ENCODE measurements at places on chromosomes 3 and 15. TPM values are rescaled to one million over a fixed set of nuclear protein-coding genes. Genes with fewer than 3 reads are reported as not detected.

DNA sequence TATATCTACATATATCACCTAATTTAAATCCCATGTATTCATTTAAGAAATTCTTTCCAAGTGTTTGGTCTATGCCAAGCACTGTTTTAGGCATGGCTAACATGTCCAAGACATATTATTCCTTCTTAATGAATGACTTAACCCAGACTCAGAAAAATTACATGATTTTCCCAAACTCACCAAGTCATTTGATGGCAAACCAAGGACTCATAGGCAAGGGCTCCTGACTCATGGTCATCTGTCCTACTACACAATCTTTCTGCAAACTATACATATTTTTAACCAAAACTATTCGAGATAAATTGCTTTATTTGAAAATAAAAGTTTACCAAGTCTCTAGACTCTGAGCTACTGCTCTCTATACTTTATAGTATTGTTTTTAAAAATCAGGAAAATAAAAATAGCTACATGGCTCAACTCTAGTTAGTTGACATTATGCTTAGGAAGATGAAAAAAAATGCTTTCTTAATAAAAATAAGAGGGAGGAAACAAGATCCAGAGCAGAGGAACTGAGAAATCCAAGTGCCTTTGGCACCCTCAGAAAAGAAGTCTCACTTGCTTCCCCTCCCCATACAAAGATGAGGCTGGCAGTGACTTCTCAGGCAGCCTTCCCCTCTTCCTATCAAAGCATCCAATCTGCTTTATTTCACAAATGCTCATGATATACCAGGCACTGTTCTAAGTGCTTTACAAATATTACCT, 182.2 kb downstream of the RSL24D1 start:
- H3K27me3 ChIP-seq = no peaks in the 10 kb centered on the region
- H3K4me3 ChIP-seq = no peak overlapping the region
- H3K27ac ChIP-seq = no peak overlapping the region
- no peaks in the 10 kb centered on the region for H3K4me1 ChIP-seq
- H3K36me3 ChIP-seq = no peaks in the 10 kb centered on the region
- DNase-seq = no peak

- no peak overlapping the region for H3K27ac ChIP-seq
- H3K27me3 ChIP-seq = no peaks in the 10 kb centered on the region
- no peaks in the 10 kb centered on the region for H3K4me1 ChIP-seq
Observed at GRCh38 chr3:24986612-24987011, 441.5 kb upstream of the RARB start.

- H3K36me3 ChIP-seq = no peaks in the 10 kb centered on the region
- DNase-seq = no peak
- H3K4me1 ChIP-seq = no peaks in the 10 kb centered on the region
- H3K27me3 ChIP-seq = no peaks in the 10 kb centered on the region
Observed at GRCh38 chr15:38509152-38509551, 55.2 kb downstream of the FAM98B start.

The FOXB1 gene
- not detected for polyA plus RNA-seq

The KCNH8 gene
- 2.5 TPM for polyA plus RNA-seq

- no peak overlapping the region for H3K27ac ChIP-seq
- no peaks in the 10 kb centered on the region for H3K36me3 ChIP-seq
- H3K4me3 ChIP-seq = no peak overlapping the region
- H3K27me3 ChIP-seq = no peaks in the 10 kb centered on the region
- no peaks in the 10 kb centered on the region for H3K4me1 ChIP-seq
Observed at GRCh38 chr3:13166243-13167063, 93.2 kb upstream of the IQSEC1 start.

DNA sequence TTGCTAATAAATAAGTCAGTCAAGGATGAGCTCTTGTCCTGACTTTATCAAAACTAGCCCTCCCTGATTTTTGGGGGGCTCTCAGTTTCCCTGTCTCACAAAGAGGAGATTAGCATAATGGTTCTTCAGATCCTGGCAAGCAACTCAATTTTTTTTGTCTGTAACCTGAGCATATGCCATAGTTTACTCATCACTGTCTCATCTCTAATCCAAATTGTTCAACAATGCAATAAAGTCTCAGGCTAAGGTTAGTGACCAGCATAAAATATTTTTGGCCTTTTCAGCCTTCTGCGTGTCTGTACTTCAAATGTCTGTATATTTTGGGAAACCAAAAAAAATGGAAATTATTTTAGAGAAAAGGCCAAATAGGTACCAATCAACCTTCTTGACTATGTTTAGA, 465.6 kb upstream of the TPRG1 start:
- DNase-seq = no peak
- H3K36me3 ChIP-seq = peaks cover 6% of the 10 kb centered on the region
- peaks cover 28% of the 10 kb centered on the region for H3K4me1 ChIP-seq
- no peak overlapping the region for H3K27ac ChIP-seq
- no peaks in the 10 kb centered on the region for H3K27me3 ChIP-seq

DNA sequence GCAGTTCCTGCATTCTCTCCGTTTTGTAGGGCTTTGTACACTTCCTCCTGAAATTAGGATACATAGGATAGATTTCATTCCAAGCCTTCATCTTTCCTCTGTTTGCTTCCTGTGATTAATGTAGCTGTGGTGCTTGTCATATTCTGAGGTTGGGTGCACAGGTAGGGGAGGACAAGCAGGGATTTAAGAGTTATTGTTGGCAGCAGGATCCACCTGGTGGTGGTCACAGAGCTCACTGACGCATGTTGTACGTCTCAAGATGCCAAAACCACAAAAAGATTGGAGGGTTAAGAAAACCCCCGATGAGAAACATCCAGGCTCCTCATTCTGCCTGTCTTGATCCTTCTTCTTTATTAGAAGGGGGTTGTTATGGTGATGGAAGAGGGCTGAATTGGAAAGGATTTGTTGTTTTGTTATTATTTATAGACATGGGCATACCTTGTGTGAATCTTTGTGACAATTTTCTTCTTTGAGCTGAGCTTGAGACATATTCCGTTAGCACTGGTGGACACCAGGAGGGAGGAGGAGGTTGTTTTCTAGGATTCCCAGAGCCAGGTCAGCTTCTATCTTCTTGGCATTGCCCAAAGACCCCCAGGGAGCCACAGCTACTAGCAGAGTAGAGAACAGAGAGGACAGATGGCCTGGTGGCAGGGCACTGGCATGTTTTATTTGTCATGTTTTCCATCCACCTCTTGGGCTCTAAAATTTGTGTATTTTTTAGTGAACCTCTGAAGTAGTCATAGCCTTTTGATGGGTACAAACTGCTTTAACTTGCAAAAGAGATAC, 57.7 kb upstream of the LARS2 start:
- no peak for DNase-seq
- no peaks in the 10 kb centered on the region for H3K4me1 ChIP-seq
- no peak overlapping the region for H3K4me3 ChIP-seq
- H3K27me3 ChIP-seq = peaks cover 27% of the 10 kb centered on the region

The ZMYND10 gene
- polyA plus RNA-seq = 6.2 TPM

The HGD gene
- polyA plus RNA-seq = 0.86 TPM

GRCh38 chr3:190056742-190057141, 64.0 kb downstream of the P3H2 start:
- no peak for DNase-seq
- no peak overlapping the region for H3K4me3 ChIP-seq
- no peak overlapping the region for H3K27ac ChIP-seq
- H3K27me3 ChIP-seq = no peaks in the 10 kb centered on the region
- H3K36me3 ChIP-seq = no peaks in the 10 kb centered on the region

DNA sequence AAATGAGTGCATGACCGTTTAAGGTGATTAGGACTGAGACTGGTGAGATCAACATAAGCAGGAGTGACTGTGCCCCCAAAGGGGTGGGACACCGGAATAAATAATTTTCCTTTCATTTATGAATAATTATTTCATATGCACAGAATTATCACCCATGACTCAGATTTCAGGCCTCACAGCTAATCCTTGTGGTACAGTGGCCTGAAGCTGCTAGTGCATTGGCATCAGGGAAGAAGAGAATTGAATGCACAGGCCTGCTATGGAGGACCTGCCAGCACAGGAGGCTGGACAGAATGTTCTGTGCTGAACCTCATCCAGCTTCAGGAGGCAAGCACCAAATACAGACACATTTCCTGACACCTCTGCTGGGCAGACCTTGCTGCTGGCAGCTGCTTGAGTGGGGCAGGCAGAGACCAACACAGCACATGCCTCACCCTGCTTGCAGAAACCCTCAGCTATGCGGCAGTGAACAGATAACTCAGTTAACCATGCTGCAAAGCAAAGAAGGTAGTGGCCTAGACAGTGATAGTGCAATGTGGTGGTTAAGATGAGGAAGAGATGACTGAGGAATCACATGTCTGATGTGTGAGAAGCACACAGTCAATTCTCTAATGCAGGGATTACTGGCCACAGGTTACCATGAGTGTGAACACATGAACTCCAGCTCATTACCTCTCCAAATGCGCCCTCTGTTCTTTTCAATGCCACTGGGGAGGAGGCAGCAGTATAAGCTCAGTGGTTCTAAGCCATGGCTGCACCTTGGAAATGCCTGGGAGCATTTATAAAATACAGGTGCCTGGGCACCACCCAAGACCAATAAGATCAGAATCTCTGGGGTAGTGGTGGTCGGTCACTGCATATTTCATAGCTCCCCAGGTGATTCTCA, 68.1 kb upstream of the SCN5A start:
- no peak for DNase-seq
- H3K4me1 ChIP-seq = no peaks in the 10 kb centered on the region
- no peaks in the 10 kb centered on the region for H3K36me3 ChIP-seq

GRCh38 chr15:51625236-51625635, 2.7 kb upstream of the DMXL2 start:
- H3K4me1 ChIP-seq = peaks cover 30% of the 10 kb centered on the region
- no peaks in the 10 kb centered on the region for H3K27me3 ChIP-seq
- H3K27ac ChIP-seq = no peak overlapping the region
- no peak overlapping the region for H3K4me3 ChIP-seq
- H3K36me3 ChIP-seq = no peaks in the 10 kb centered on the region
- DNase-seq = no peak

The EPHB1 gene
- polyA plus RNA-seq = 2.9 TPM

The ITPKA gene
- polyA plus RNA-seq = 1.4 TPM

GRCh38 chr3:112448939-112449338, 50.3 kb downstream of the BTLA start:
- no peaks in the 10 kb centered on the region for H3K27me3 ChIP-seq
- H3K27ac ChIP-seq = no peak overlapping the region
- no peaks in the 10 kb centered on the region for H3K36me3 ChIP-seq
- H3K4me3 ChIP-seq = no peak overlapping the region
- no peaks in the 10 kb centered on the region for H3K4me1 ChIP-seq
- DNase-seq = no peak

GRCh38 chr3:141767066-141767465, 3.9 kb downstream of the GRK7 start:
- no peak for DNase-seq
- no peaks in the 10 kb centered on the region for H3K36me3 ChIP-seq
- no peaks in the 10 kb centered on the region for H3K27me3 ChIP-seq

DNA sequence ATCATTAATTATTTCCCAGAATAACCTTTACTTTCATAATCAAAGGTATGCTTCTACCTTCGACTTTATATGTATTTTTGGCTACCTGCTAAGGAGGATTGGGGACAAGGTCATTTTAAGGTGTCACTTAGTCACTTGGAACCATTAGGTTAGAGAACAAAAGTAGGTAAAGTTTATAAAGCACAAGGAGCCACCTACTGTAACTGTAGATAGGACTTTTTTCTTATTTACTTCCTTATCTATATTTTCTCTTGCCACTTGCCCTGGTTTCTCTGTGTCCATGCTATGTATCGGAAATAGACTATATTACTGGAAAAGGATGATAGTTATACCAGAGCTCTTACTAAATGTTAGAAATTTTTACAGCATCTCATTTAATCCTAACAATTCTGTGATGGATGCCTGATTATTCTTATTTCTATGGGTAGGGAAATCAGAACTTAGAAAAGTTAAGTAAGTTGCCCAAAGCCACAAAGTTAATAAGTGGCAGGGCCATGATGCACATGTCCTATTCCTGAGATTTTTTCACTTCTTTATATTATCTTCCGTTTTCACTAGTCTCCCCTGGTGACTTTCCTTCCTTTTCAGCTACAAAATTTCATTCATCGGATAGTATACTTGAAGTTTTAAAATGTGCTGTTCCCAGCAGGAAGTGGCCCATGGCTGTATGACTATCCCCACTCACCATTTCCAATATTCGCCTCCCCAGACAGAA, 132.5 kb downstream of the CMSS1 start:
- peaks cover 8% of the 10 kb centered on the region for H3K4me1 ChIP-seq
- H3K4me3 ChIP-seq = no peak overlapping the region
- no peaks in the 10 kb centered on the region for H3K27me3 ChIP-seq
- H3K36me3 ChIP-seq = no peaks in the 10 kb centered on the region

DNA sequence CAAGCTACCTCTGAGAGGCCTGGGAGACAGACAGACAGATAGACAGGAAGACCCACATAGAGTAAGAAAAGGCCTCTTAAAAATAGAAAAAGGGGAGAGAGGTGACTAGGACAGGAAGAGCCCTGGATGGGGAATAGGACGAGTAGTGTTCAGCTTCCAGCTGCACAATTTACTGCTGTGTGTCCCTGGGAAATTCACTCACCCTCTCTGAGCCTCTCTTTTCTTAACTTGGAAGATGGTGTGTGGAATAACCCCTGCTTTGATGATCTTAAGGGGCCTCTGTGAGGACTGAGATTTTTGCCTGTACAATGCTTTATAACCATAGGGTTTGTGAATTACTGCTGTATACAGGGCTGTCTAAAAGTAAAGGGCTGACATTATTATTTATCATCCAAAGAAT, 37.5 kb downstream of the FEM1B start:
- H3K4me3 ChIP-seq = no peak overlapping the region
- no peaks in the 10 kb centered on the region for H3K4me1 ChIP-seq
- H3K36me3 ChIP-seq = no peaks in the 10 kb centered on the region
- no peaks in the 10 kb centered on the region for H3K27me3 ChIP-seq
- DNase-seq = no peak
- no peak overlapping the region for H3K27ac ChIP-seq

DNA sequence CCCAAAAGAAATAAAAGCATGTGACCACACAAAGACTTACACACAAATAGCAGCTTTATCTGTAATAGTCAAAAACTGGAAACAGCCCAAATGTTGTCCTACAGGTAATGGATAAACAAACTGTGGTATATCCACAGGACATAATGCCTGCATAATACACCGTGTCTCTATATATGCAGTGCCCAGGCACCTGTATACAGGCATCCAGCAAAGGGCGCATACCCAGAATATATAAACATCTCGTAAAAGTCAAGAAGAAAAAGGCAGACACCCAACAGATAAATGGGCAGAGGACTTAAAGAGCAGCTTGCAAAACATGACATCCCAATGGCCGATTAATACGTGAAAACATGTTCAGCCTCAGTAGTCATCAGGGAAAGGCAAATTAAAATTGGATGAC, 7.2 kb downstream of the OSBPL10 start:
- H3K27me3 ChIP-seq = peaks cover 10% of the 10 kb centered on the region
- no peak overlapping the region for H3K27ac ChIP-seq
- no peaks in the 10 kb centered on the region for H3K36me3 ChIP-seq
- no peak for DNase-seq

- H3K27me3 ChIP-seq = no peaks in the 10 kb centered on the region
- H3K4me1 ChIP-seq = peaks cover 74% of the 10 kb centered on the region
- peak overlapping the region; percentile 33 for H3K27ac ChIP-seq
- H3K4me3 ChIP-seq = peak overlapping the region; percentile 76
- H3K36me3 ChIP-seq = peaks cover 26% of the 10 kb centered on the region
- DNase-seq = no peak
Observed at GRCh38 chr3:101852983-101853840, 3.9 kb downstream of the NFKBIZ start.

GRCh38 chr3:158456114-158456513, 114.9 kb upstream of the MLF1 start:
- H3K36me3 ChIP-seq = no peaks in the 10 kb centered on the region
- H3K27ac ChIP-seq = no peak overlapping the region
- H3K27me3 ChIP-seq = no peaks in the 10 kb centered on the region
- no peak for DNase-seq
- peaks cover 5% of the 10 kb centered on the region for H3K4me1 ChIP-seq

- no peaks in the 10 kb centered on the region for H3K27me3 ChIP-seq
- peaks cover 8% of the 10 kb centered on the region for H3K4me1 ChIP-seq
- DNase-seq = no peak
Observed at GRCh38 chr3:169813757-169814517, 1.2 kb upstream of the LRRC34 start.

Data from left lung (tissue), 14 donors.